ENCODE measurements at places on chromosomes 1 and 21.

DNA sequence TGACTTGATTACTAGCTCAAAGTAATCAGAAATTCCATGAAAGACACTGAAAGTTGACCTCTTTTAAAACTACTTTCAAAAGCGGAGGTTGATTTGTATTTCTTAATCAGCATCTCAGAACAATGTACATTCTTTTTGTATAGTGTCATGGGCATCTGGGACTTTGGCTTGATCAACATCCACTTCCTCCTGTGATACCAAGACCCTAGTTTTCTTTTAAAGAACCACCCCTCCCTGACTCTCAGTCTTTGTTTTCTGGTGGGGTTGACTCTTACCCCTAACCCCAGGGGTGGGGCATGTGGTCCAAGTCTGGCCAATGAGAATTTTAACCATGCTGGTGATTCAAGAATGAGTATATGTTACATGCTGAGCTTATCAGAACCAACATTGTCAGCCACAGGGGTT, 21.7 kb upstream of the IRF2BP2 start:
- peak; percentile 95 for DNase-seq

GRCh38 chr1:244226435-244226834, 175.4 kb downstream of the ZBTB18 start:
- DNase-seq, result no peak

GRCh38 chr1:160282807-160283206, 2.1 kb downstream of the PEX19 start:
- DNase-seq, result no peak

- no peak for DNase-seq
Observed at GRCh38 chr1:30028283-30028682, 695.1 kb downstream of the MATN1 start.

DNA sequence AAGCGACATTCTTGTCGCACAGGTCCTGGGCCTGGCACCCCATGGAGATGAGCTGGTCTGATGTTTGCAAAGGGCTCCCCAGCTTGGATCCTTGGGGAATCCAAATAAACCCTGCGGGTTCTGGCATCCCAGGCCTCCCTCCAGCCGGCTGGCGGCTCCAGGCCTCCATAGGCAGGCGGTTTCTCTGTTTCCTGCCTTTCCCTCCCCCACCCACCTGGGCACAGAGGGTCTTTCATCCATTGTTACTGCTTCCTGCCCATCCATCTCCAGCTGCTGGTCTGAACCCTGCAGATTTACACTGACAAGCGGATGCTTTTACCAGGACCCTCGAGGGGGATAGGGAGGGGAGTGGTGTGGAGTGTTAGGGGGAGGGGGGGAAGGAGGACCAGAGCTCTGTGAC, 39.1 kb upstream of the ID3 start:
- no peak for DNase-seq

DNA sequence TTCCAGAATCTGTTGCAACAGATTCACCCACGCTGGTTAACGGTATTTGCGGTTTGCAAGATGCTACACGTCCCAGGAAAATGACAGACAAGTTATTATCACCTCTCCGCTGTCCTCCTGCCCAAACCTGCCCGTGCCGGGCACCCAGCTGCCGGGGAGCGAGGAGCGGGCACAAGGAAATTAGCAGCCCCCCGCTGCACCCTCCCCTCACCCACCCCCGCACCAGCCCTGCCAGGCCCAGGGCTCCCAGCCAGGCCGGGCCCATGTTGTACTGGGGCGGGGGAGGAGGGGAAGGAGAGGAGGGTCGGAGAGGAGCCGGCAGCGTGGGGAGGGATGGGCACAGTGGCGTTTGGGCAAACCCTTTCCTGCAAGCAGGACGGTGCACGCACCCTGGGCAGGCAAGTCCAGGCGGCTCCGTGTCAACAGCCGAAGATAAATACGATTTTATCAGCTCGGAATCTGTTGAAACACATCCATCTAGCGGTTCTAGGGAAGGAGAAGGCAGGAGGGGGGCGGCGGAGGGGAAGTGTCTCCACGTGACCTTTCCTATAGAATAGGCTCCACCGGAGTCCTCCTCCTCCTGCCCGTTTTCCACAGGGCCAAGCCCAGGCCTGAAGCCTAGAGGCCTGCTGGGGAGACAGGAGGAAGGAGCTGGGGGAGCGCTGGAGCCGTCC, 35.1 kb upstream of the CCDC27 start:
- DNase-seq, result no peak

DNA sequence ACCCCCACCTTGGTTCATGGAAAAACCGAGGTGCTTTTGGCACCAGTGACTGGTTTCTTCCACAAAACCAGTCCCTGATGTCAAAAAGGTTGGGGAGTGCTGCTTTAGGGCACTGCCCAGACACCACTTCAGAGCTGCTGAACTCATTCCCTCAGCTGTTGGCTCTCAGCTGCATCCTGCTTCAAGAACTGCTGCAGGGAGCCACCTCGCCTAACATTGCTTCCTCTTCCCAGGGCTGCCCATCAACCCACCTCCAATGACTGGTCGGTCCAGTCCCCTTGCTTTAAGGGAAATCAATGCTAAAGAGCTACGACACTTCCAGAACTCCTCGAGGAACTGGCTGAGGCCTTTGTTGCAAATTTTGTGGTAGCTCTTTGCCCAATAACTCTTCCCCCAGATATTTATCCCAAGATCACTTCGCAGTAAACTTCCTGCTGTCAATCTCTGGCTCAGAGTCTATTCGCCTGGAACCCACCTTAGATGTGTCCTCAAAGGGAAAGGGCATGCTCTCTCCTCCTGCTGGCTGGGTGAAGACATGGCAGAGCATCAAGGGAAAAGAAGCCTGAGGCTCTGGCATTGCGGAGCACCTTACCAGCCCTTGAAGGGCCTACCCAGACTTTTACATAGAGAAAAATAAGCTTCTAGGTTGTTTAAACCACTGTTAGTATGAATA, 29.0 kb downstream of the C1orf52 start:
- DNase-seq, result no peak

DNA sequence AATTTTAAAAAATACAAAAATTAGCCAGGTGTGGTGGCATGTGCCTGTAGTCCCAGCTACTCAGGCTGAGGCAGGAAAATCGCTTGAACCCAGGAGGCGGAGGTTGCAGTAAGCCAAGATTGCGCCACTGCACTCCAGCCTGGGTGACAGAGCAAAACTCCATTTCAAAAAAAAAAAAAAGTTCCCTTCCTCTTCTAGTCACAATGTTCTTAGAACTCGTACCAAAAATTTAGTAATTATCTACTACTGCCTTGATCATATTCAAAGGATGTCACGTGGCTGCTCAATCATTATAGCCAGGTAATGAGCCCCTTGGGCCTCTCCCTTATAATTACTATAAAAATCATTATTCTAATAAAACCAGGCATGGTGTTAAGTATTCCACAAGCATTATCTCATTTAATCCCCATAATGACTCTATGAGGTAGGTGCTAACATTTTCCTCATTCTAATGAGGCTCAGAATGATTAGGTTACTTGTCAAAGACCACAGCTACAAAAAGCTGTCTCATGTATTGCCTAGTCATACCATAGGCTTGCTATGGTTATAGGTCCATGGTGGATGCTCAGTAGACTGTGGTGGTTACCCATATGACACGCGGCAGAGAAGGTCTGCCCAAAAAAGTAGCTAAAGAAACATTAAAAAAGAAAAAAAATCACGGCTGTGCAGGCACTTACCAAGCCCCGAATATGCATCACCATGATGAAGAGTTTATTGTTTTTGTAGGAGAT, 15.5 kb upstream of the PPP1R15B start:
- no peak for DNase-seq

GRCh38 chr1:219143735-219144134, 29.9 kb upstream of the LYPLAL1 start:
- DNase-seq, result peak; percentile 50

DNA sequence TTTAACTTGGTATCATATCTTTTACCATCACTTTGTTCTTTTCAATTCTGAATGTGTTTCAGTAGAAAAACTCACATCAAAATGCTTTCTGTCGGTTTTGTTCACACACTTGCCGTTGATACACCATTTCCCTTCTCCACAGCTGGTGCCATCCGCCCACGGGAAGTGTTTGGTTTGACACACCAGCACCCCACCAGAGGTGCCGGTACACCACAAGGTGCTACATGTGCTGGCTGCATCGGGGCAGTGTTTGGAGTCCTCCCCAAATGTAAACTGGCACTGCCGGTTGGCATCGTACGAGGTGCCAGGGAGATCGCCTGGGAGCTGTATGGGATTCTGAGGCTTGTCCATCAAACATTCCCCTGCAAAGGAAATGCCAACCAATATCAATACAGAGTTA, 5.0 kb downstream of the ADAMTS1 start:
- DNase-seq, result peak; percentile 9

GRCh38 chr1:218501161-218501560, 156.0 kb downstream of the TGFB2 start:
- no peak for DNase-seq

GRCh38 chr1:6365047-6365446, 28.5 kb downstream of the ACOT7 start:
- no peak for DNase-seq

DNA sequence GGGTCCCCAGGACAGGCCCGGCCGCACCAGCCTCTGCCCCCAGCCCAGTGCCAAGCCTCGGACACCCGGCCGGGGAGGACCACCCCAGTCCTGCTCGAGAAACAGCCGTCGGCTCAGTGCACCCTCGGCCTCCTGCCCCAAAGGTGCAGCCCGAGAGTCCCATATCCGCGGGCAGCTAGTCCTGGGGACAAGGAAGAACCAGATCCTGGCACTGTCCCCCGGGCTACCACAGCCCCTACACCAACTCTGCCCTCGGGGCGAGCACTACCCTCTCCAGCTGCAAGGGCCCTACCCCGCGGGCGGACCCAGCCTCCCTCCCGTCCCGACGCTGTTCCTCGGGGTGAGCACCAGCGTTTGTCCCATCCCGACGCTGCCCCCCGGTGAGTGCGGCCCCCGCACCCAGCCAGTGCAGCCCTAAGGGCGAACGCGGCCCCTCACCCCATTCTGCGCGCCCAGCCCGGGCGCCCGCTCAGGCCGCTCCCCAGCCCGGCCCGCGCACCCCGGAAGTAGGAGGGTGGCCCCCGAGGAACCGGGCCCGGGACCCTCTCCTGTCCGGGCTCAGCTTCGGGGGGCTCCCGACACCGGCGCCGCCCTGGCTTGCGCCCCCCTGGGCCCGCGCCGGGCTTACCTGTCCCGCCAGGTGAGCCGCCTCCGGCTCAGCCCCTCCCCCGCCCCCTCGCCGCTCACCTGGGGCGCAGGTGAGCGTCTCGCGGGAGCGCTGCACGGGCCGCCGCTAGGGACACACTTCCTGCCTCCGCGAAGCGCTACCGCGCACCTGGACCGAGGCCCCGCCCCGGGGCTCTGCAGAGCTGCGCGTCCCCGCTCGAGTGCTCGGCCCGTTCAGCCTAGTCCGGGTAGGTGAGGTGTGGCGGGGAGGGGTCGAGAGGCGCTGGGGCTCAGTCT, at the start of gene KDF1:
Gene KDF1, minus strand, starts transcription at position 747 of the 903 bp plus-strand sequence. CDS start 8,088 bp downstream, outside the sequence.
- no peak for DNase-seq

DNA sequence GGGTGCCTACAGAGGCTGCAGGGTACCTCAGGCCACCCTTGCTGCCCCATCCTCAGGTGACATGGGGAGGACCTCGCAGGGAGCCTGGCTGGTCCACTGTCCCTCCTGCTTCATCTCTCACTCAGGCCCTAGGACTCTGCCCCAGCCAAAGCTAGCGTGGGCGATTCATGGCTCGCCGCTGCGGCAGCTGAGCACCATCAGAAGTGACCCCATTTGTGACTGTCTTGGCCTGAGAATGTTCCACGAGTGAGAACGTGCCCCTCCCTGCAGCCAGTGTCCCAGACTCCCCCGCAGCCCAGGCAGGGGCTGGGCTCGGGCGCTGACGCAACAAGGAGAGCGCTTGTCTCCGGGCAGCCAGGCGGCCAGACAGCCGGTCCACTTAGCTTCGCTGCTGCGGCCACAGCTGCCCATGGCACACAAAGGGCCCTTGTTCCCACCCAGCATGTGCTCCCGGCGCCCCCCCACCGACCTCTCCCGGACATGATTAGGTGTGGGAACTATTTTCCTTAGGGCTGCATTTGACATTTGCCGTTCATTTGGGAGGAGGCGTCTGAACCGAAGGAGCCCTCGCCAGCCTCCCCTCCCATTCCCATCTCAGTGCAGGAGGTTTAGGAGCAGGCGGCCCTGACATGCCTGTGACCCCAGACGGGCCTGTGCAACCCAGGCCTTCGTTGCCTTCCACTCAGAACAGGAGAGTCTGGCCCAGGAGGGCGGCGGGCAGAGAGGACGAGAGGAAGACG, 19.3 kb upstream of the POFUT2 start:
- DNase-seq, result peak; percentile 92

- no peak for DNase-seq
Observed at GRCh38 chr1:150807249-150808023, 624 bp downstream of the CTSK start.

DNA sequence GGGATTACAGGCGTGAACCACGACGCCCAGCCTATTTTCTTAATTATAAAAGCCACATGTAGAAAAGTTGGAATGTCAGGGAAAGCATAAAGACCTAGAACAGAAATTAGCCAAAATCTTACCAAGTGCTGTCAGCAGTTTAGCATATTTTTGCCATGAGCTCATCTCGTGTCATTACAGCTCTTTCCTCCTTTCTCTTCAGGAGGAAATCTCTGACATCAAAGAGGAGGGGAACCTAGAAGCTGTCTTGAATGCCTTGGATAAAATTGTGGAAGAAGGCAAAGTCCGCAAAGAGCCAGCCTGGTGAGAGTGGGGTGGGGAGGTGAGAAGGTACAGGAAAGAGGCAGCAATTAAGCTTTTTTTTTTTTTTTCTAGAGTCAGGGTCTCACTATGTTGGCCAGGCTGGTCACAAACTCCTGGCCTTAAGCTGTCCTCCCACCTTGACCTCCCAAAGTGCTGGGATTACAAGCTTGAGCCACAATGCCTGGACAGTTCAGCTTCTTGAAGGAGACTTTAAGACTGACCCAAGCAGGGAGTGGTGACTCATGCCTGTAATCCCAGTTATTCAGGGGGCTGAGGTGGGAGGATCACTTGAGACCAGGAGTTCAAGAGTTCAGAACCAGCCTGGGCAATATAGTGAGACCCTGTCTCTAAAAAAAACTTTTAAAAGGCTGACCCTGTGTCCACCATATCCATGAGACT, 8.4 kb upstream of the BGLAP start:
- peak; percentile 73 for DNase-seq

- DNase-seq, result no peak
Observed at GRCh38 chr21:42201615-42202161, 17.3 kb upstream of the ABCG1 start.

DNA sequence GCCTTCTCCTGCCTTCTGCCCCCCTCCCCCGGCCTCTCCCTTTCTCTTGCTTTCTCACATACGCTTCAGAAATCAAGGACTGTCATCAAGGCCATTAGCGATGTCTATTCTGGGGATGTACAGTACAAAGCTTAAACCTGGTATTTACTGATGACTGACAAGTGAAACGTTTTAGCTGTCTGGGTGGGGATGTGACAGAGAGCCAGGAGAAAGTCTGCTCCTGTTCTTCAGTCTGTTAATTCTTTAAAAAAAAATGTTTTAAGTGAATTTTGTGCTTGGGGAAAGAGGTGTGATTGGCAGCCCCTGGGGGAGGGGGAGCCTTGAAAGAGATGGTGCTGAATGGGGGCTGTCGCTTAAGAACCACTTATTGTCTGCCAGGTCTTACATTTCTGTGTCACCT, 283.0 kb upstream of the PLXNA2 start:
- no peak for DNase-seq

Measured in fibroblast of lung (primary cell).